ENCODE measurements at places on chromosomes 3 and 15. TPM values are rescaled to one million over a fixed set of nuclear protein-coding genes. Genes with fewer than 3 reads are reported as not detected.

The ATP8B4 gene
- polyA plus RNA-seq, result 1.6 TPM

The PLCH1 gene
- polyA plus RNA-seq, result 2.5 TPM

The APBA2 gene
- polyA plus RNA-seq, result 3.7 TPM

The CDHR4 gene
- 9.8 TPM for polyA plus RNA-seq

The SERPINI1 gene
- polyA plus RNA-seq, result 3.3 TPM

The GOLGA8F gene
- polyA plus RNA-seq, result not detected

DNA sequence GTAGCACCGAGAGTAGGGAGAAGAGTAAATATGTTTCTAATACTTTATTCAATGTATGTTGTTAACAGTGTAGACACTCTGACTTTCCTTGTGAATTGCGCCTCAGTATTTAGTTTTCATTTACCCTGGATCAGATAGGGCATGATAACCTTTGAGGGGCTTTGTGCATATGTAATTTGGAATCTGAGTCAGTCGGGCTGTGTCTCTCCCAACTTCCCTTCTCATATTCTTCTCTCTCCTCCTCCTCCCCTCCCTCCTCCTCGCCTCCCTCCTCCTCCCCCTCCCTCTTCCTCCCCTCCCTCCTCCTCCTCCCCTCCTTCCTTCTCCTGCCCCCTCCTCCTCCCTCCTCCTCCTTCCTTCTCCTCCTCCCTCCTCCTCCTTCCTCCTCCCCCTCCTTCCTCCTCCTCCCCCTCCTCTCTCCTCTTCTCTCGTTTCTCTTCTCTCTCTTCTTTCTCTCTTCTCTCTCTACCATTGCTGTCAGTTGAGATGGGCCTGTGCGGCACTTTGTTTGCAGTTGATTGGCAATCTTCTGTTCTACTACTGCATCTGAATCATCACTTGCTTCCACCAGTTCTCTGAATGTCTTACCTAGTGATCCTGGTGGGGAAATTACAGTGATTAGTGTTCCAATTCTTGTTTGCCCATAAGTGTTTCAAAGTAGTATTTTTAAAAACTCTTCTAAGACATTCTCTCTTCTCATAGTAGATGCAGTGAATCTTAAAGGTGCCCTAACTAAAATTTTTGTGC lies 162.3 kb downstream of the PGPEP1L start:
- peaks cover 5% of the 10 kb centered on the region for H3K4me1 ChIP-seq
- H3K27me3 ChIP-seq, result no peaks in the 10 kb centered on the region

DNA sequence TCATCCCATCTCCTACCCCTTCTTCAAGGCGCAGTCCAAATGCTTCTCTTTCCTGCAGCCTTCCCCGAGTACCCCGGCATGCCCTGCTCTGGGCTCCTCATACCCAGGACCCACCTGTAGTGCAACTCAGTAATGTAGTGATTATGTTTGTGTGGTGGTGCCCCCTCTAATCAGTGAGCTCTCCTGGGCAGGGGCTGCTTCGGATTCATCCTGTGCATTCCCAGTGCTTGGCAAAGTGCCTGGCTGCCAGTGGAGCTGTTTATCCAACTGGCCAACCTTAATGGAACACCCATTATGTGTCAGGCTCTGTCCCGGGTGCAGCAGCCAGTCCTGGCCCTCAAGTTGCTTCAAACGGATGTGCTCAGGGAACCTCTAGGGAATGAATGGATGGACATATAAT lies 174.4 kb upstream of the LINGO1 start:
- peaks cover 7% of the 10 kb centered on the region for H3K4me1 ChIP-seq
- no peaks in the 10 kb centered on the region for H3K36me3 ChIP-seq
- no peak for DNase-seq
- no peak overlapping the region for H3K4me3 ChIP-seq
- H3K27me3 ChIP-seq, result no peaks in the 10 kb centered on the region
- H3K27ac ChIP-seq, result no peak overlapping the region

DNA sequence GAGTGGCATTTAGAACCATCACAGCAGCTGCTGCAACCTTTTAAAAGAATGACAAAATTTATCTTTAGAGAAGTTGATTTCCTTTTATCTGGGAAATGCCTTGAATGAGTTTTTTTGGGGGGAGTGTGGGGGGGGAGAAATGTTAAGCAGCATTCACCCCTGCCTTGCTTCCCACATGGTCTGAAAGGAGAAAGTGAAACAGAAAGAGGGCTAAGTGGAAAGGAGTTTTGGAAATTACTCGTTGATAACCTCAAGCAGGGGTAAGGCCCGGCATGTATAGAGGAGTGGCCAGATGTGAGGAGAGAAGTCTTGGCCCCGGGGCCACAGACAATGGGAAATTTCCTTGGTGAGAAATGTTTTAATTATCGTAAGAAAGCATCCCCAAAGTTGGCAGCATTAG lies 23.5 kb downstream of the B3GALNT1 start:
- no peaks in the 10 kb centered on the region for H3K27me3 ChIP-seq
- no peaks in the 10 kb centered on the region for H3K4me1 ChIP-seq

DNA sequence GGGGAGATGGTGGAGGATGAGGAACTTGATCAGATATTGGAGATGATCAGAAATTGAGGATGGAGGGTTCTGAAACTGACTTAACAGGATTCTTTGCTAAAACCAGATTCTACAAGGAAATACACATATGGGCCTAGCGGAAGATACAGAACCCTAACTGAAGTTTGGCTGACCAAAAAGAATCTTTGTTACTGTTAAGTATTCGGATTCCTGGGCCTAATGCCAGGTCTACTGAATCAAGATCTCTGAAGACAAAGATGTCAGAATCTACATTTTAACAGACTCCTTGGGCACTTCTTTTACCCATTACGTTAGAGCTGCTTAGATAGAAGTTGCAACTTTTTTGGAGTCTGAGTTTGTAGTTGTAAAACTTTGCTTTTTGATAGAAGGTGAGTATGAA lies 137.7 kb downstream of the FNDC3B start:
- H3K4me1 ChIP-seq, result peaks cover 37% of the 10 kb centered on the region
- no peak overlapping the region for H3K4me3 ChIP-seq

DNA sequence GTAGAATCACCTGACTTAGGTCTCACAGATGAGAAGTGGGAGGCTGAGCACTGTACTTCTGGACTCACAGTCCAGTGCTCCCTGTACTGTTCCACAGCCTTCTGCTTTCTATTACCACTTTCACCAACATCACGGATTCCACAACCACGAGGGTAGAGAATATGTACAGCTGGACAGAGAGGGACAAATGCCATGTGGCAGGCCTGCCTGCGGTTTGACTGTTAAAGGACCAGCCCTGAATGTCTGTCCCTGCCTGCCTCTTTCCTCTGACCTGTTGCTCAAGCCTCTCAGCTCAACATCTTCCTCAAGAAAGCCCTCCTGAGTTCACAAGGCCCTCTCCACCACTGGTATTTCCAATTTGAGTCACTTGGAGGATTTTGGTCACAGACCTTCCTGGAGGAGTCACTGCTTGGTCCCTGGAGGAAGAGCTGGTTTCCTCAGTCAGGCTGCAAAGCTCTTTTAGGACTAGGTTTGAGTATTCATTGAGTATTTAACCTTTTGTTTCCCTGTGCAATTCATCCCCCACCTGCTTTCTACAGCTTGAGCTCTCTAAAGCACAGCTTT lies 49.1 kb downstream of the RAB11A start:
- H3K4me1 ChIP-seq, result peaks cover 7% of the 10 kb centered on the region
- no peaks in the 10 kb centered on the region for H3K36me3 ChIP-seq
- no peaks in the 10 kb centered on the region for H3K27me3 ChIP-seq
- no peak overlapping the region for H3K27ac ChIP-seq

- peaks cover 8% of the 10 kb centered on the region for H3K4me1 ChIP-seq
- H3K4me3 ChIP-seq, result no peak overlapping the region
- no peaks in the 10 kb centered on the region for H3K27me3 ChIP-seq
- H3K36me3 ChIP-seq, result no peaks in the 10 kb centered on the region
- no peak for DNase-seq
Measured at GRCh38 chr3:46276497-46277099, 34.3 kb downstream of the CCR3 start.

DNA sequence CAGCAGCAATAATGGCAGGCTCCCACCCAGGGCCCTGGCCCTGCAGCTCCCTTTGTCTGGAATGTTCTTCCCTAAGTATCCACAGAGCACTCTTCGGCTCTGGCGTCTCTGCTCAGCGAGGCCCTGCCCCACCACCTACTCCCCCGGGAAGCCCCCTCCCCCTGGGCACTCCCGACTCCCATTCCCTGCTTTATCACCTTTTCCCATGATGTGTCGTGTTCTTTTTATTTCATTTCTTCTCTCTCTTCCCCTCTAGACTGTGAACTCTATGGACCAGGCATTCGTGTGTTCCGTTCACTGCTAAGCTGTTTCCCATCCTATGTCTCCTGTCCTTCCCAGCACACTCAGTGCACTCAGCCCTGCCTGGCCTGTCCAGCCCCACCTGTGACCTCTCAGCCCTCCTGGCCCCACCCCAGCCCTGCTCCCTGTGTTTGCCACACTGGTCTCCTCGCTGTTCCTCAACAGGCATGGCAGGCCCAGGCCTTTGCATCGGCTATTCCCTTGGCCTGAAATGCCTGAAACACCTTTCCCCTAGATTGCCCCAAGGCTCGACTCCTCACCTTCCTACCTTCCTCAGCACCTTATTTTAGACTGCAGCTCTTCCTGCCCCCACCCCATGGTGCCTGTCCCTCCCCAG lies 107.4 kb downstream of the TPRA1 start:
- H3K27me3 ChIP-seq, result no peaks in the 10 kb centered on the region
- no peak overlapping the region for H3K4me3 ChIP-seq
- DNase-seq, result no peak
- no peaks in the 10 kb centered on the region for H3K36me3 ChIP-seq

GRCh38 chr15:31598620-31599019 lies 272.0 kb downstream of the KLF13 start:
- H3K4me3 ChIP-seq, result no peak overlapping the region
- H3K4me1 ChIP-seq, result peaks cover 3% of the 10 kb centered on the region
- H3K36me3 ChIP-seq, result no peaks in the 10 kb centered on the region
- peak; percentile 63 for DNase-seq

GRCh38 chr3:137694836-137695235 lies 69.3 kb upstream of the SOX14 start:
- no peak for DNase-seq
- no peaks in the 10 kb centered on the region for H3K36me3 ChIP-seq
- no peak overlapping the region for H3K27ac ChIP-seq
- H3K27me3 ChIP-seq, result no peaks in the 10 kb centered on the region
- no peaks in the 10 kb centered on the region for H3K4me1 ChIP-seq
- no peak overlapping the region for H3K4me3 ChIP-seq

- H3K4me3 ChIP-seq, result no peak overlapping the region
- no peaks in the 10 kb centered on the region for H3K27me3 ChIP-seq
- H3K27ac ChIP-seq, result no peak overlapping the region
- peak; percentile 93 for DNase-seq
- H3K4me1 ChIP-seq, result peaks cover 5% of the 10 kb centered on the region
Measured at GRCh38 chr15:86488046-86488445, 408.4 kb downstream of the AGBL1 start.

DNA sequence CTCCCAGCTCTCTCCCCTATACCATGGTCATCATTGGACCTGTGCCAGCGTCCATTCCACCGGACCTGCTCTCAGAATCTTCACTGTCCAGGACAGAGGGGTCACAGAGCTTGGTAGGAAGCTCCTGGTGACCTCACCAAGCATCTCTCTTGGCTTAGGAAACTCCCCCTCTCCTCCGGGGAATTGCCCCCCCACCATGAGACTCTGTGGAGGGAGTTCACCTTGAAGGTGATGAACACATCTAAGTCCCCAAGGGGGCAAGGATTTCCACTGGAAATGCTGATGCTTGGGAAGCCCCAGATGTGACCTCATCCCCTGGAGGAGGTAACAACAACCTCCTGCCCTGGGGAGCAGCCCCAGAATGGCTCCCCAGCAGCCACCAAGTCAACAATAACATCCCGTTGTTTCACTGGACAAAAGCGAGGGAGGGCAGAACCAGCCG lies 3.2 kb downstream of the SEMA7A start:
- DNase-seq, result no peak
- H3K36me3 ChIP-seq, result no peaks in the 10 kb centered on the region
- H3K27ac ChIP-seq, result no peak overlapping the region
- H3K27me3 ChIP-seq, result peaks cover 7% of the 10 kb centered on the region
- no peak overlapping the region for H3K4me3 ChIP-seq
- H3K4me1 ChIP-seq, result peaks cover 14% of the 10 kb centered on the region

- no peaks in the 10 kb centered on the region for H3K36me3 ChIP-seq
- H3K27ac ChIP-seq, result no peak overlapping the region
- no peaks in the 10 kb centered on the region for H3K4me1 ChIP-seq
- no peak overlapping the region for H3K4me3 ChIP-seq
Measured at GRCh38 chr3:164470471-164470870, 607.8 kb downstream of the SI start.

GRCh38 chr15:67150023-67150860 lies 84.8 kb downstream of the SMAD3 start:
- peak; percentile 67 for DNase-seq
- peaks cover 46% of the 10 kb centered on the region for H3K4me1 ChIP-seq
- H3K4me3 ChIP-seq, result no peak overlapping the region
- peak overlapping the region; percentile 81 for H3K27ac ChIP-seq
- no peaks in the 10 kb centered on the region for H3K27me3 ChIP-seq

DNA sequence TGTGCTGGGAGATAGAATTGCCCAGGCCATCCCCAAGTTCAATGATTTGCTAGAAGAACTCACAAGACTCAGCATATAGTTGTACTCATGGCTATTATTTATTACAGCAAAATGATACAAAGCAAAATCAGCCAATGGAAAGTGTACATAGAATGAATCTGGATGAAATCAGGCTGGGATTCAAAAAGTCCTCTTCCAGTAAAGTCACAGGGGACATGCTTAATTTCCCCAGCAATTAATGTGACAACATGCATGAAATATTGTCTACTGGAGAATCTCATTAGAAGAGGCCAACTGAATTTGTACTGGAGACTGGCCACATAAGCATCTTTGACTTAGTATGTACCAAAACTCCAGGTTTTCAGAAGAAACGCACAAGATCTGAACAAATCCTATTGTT lies 1043.1 kb downstream of the NAALADL2 start:
- H3K27me3 ChIP-seq, result no peaks in the 10 kb centered on the region
- no peak for DNase-seq
- no peaks in the 10 kb centered on the region for H3K4me1 ChIP-seq
- no peak overlapping the region for H3K27ac ChIP-seq

DNA sequence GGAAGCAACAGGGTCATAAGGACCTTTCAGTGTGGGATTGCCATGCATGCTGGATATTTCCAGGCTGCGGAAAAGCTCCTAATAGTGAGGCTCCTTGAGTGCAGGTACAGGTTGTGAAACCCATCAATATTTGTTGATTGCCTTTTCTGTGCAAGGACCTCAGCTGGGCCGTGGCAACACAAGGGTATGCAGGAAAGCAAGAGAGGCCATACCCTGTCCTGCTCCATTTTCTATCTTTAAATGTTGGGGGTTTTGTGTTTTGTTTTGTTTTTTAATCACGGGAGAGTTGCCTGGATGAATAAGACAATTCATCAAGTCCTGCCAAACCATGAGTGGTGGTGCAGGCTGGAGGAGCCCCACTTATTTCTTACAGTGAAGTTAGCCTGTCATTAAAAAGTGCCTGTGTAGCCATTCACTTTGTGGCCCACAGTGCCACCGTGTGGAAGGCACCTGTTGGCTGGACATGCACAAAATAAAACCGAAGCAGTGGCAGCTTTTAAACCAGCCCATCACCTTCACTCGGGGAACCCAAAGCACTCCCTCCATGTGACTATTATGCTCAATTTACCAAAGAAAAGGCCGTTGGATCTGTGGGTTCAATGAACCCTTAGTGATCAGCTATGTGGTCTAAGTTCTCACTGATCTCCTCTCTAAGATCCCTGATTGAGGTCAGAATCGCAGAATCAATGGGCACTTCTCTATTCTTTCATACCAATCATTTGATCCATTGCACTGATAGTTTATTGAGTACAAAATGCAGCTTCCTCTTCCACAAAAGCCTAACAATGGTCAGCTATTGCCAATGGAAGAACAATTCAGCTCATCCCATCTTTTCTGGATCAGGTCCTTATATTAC lies 42.2 kb downstream of the CLDN18 start:
- H3K36me3 ChIP-seq, result no peaks in the 10 kb centered on the region
- H3K4me3 ChIP-seq, result no peak overlapping the region
- peak; percentile 58 for DNase-seq
- H3K4me1 ChIP-seq, result no peaks in the 10 kb centered on the region

Measured in lung (tissue), 17 donors.